ENCODE measurements at places on chromosomes 7 and 10.

- no peak for DNase-seq
Measured at GRCh38 chr7:130881091-130881798, 147.2 kb upstream of the KLF14 start.

- no peak for DNase-seq
Measured at GRCh38 chr10:67599597-67599996, 96.4 kb downstream of the CTNNA3 start.

- no peak for DNase-seq
Measured at GRCh38 chr10:14873090-14873760, 5.4 kb upstream of the SUV39H2 start.

GRCh38 chr10:11045995-11046775, 28.5 kb downstream of the CELF2 start:
- DNase-seq = no peak

DNA sequence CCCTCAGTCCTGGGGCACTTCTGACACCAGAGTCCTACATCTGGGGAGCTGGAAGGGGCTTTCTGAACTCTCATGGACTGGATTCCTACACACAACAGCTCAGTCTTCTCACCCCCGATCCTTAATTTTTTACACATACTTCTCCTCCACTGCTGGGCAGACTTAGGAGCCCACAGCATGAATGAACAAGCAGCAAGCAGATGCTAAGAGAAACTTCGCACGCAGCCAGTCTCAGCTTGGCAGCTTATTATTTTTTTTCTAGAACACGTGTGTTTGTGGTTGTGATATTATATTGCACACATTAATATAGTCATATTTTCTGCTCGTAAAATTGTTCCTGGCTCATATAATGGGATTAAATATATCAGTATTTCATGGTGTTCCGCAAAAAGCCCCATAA, 50.9 kb upstream of the LOXL4 start:
- no peak for DNase-seq

DNA sequence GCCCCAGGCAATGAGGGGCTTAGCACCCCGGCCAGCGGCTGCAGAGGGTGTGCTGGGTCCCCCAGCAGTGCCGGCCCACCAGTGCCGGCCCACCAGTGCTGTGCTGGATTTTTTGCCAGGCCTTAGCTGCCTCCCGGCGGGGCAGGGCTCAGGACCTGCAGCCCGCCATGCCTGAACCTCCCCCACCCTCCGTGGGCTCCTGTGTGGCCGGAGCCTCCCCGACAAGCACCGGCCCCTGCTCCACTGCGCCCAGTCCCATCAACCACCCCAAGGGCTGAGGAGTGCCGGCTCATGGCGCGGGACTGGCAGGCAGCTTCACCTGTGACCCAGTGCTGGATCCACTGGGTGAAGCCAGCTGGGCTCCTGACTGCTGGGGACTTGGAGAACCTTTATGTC, 3.5 kb upstream of the ACSL5 start:
- no peak for DNase-seq

Measured in activated naive CD8-positive, alpha-beta T cell treated with anti-CD3 and anti-CD28 coated beads, Interleukin-2, amount 50 U/mL, for 24 hours (primary cell).